ENCODE measurements at places on chromosomes 4 and X.

DNA sequence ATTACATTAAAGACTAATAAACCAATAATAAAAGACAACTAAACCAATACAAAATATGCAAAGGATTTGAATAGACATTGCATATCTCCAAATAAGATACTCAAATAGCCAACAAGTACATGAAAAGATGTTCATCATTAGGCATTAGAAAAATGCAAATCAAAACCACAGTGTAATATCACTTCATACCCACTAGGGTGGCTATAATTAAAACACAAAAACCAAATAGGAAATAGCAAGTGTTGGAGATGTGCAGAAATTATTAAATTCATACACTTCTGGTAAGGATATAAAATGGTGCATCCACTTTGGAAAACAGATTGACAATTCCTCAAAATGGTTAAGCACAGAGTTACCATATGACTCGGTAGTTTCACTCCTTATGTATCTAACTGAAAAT is 860.8 kb upstream of the DIAPH2 start:
- DNase-seq, result no peak

- no peak for DNase-seq
Measured at GRCh38 chrX:118497180-118497818, 1.7 kb downstream of the DOCK11 start.

- no peak for DNase-seq
Measured at GRCh38 chr4:165963621-165964020, 90.6 kb downstream of the TLL1 start.

- DNase-seq, result no peak
Measured at GRCh38 chrX:78643096-78643495, 16.0 kb downstream of the RTL3 start.

- no peak for DNase-seq
Measured at GRCh38 chr4:45423896-45424295, 697.5 kb upstream of the GNPDA2 start.

DNA sequence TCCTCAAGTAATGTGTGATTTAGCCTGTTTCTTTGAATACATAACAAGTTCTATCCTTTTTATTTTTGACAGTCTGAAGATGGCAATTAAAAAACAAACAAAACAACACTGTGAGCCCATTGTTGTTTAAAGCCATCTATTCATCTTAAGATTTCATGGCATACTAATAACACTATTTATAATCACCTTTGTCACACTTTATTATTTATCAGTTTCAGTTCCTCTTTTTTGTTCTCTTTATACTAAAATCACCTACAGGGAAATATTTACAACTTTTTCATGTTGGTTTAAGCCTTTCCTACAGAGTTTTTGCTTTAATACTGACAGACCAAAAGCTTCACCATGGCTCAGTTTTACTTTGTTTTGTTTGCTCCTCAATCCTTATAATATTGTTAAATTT is 247.4 kb upstream of the CTSO start:
- no peak for DNase-seq

- DNase-seq, result no peak
Measured at GRCh38 chrX:110315551-110315950, 2.3 kb downstream of the AMMECR1 start.

- DNase-seq, result no peak
Measured at GRCh38 chrX:48696909-48697727, 584 bp downstream of the SUV39H1 start.

- DNase-seq, result no peak
Measured at GRCh38 chrX:140040386-140040785, 75.1 kb upstream of the CXorf66 start.

DNA sequence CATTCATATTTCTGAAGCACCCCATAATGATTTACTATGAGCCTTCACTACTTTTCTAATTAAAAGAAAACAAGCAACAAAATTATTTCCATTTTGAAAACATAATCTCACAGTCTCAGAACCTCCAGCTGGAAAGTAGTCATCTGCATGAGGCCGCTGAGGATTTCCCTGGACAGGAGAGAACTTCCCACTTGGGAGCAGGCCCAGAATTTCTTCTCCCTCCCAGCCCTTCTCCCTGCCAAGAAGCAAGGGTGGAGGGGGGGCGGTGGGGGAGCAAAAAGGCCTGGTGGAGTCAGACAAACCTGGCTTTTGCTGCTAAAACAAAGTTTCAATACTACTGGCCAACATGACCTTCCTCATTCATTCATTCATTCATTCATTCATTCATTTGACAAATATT is 167.3 kb downstream of the PJA1 start:
- peak; percentile 86 for DNase-seq

DNA sequence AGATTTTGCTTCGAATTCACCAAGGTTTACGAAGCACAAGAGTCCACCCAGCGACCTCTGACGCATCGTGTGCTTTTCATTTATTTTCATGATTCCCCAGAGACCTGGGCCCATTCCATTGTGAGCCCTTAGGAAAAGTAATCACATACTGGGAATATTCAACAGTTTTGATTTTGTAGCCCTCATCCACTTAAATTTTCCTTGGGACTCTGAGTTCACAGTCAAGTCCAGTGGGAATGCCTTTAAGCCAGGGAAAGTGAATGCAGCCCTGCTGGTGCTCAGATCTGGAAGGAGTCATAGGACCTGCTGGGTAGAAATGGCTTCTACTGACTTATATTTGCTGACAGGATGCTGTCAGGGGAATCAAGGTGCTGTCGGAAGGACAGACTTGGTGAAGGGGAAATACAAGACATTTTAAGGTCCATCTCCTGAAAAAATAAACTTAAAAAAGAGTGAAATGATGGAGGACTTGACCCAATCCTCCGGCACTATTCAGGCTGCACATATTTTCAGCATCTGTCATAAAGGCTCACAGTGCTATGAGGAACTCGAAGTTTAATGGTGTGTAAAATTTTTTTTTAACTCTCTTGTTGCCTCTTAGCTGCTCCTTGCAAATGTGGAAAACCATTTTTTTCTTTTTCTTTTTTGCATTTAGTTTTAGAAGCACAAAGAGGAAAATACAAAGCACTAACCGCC is 204.9 kb downstream of the MID1 start:
- no peak for DNase-seq

- no peak for DNase-seq
Measured at GRCh38 chr4:169144061-169144600, 126.6 kb downstream of the SH3RF1 start.

GRCh38 chr4:91114386-91114785 is 987.2 kb downstream of the CCSER1 start:
- DNase-seq, result no peak

DNA sequence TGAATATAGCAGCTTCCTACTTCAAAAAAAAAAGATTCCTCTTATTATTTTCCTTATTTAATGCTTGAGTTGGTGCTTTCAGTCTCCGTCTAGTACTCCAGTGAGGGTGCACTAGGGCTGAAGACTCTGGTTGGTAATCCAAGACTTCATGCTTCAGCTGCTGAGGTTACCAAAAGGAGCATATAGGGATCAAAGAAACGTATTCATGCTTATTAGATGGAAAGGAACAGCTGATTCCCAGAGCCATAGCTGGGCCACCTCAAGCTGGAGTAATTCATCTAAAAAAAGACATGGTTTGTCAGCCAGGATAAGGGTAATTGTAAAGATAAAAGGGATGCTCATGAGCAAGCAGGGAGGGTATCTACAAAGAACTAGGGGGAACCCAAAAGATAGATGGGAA is 131.7 kb upstream of the FAM47B start:
- no peak for DNase-seq

DNA sequence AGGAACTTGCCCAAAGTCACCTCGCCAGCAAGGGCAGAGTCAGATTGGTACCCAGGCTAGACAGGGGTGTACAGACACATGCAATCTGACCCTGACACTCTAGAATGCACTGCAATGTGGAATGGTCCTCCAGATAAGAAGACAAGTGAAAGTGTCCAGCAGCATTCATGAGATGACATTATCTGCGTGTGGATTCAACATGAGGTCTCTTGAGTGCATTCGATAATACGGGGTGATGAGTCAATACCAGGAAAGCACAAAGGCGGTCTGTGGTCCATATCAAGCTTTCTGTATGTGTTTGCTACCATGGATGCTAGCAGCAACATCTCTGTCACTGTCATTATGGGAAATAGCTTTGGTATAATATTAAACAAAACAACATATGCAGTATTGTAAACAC is 6.8 kb upstream of the XAGE3 start:
- no peak for DNase-seq

GRCh38 chrX:38804432-38804681 is 3.1 kb downstream of the MID1IP1 start:
- DNase-seq, result no peak

DNA sequence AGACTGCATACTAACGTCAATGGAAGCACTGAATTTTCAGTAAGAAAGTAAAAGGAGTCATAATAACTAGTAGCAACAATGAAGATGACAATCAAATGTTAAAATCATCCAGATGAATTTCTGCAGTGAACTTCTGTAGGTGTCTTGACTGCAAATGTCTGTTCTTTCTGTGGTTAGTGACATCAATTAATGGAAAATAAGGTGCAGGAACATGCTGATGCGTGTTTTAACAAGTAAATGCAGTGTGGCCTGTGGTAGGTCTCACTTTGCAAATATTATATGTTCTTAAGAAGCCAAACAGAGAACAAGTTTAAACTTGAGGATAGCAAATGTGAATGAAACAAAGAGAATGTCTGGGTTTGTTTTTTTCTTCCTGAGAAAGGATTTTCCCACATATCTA is 2.6 kb upstream of the DTHD1 start:
- no peak for DNase-seq

All from sigmoid colon (tissue), 7 donors.